Stimulated activated CD4-positive, alpha-beta T cell treated with anti-CD3 and anti-CD28 coated beads, TNF-alpha, amount 100 ng/mL, for 24 hours (primary cell): ENCODE measurements at places on chromosomes 16 and 17.

- DNase-seq, result no peak
These were observed 5.1 kb downstream of the GEMIN4 start for GRCh38 chr17:746783-747629.

GRCh38 chr17:47698749-47699535 lies 5.0 kb downstream of the TBKBP1 start:
- peak; percentile 86 for DNase-seq

GRCh38 chr17:21353326-21354010 lies 22.7 kb upstream of the KCNJ12 start:
- DNase-seq, result no peak

GRCh38 chr17:80866050-80866793 lies 125.4 kb upstream of the CHMP6 start:
- peak; percentile 50 for DNase-seq

- DNase-seq, result no peak
These were observed 4.6 kb downstream of the PYCR1 start for GRCh38 chr17:81932333-81932983.

- no peak for DNase-seq
These were observed at the start of gene TMEM238L for GRCh38 chr17:10803830-10804475. Gene TMEM238L (minus strand): TSS chr17:10804099. CDS start chr17:10803963, 136 bp downstream.

DNA sequence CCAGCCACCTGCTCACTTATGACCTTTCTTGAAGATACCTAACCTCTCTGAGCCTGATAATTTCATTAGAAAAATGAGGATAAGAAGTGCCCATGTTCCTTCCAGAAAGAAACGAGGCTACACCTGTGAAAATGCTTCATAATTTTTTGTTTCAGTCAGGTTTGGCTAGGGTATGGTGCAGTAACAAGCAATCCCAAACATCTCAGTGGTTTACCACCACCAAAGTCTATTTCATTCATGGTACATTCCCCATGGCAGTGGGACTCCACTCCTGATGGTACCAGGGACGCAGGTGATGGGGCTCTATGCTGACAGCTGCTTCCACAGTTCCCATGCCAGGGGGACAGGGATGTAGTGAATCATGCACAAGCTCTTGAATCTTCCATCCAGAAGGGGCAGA lies 147.6 kb upstream of the CES5A start:
- DNase-seq, result no peak

DNA sequence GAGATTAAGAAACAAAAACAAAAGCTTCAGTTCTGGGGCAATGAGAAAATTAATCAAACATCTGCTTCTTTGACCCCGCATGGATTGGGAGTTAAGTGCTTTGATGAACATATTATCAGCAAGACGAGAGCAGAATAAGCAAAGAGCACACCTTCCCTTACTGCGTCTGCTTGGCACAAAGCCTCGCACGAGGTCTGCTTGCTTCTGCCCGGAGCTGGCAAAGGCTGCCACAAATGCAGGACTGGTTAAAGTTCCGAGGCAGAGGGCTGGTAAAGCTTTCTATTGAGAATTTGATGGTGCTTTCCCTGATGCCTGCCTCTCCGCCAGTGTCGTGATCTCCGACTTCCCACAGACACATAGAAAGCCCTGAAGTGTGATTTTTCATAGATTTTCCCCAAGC lies 17.0 kb downstream of the VAT1L start:
- DNase-seq, result no peak

DNA sequence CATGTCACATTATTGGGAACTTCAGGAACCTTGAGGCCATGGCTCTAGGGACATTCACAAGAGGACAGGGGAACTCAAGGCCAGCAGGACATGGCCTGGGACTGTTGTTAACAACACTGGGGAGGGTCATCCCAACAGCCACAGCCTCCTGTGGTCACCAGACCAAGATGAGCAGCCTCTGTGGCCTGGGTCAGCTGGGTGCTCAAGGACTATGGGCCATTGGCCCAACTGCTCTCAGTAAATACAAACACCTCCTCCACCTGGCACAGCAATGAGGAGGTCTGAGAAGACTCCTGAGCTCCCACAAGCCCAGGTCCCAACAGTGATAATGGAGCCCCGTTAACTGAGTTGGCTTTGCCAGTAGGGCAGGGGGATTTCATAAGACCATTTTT lies 20.9 kb downstream of the KIFC3 start:
- no peak for DNase-seq

DNA sequence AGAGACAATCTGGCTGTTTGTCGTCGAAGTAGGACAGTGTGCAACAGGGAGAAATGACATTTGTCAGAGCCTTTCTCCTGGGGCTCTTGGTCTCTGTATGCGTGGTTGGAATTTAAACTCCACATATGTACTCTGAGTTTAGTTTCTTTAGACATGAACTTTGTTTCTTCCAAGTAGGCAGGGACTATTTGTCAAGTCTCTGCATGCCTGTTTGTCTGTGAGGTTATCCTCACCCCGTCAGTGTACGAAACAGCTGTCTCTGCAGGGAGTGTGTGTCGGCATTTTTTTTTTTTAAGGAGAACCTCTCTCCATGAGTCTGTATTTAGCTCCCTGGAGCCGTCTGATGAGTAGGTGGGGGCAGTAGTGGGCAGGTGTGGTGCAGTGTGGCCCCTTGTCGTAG lies 29.7 kb downstream of the NDEL1 start:
- DNase-seq, result no peak

DNA sequence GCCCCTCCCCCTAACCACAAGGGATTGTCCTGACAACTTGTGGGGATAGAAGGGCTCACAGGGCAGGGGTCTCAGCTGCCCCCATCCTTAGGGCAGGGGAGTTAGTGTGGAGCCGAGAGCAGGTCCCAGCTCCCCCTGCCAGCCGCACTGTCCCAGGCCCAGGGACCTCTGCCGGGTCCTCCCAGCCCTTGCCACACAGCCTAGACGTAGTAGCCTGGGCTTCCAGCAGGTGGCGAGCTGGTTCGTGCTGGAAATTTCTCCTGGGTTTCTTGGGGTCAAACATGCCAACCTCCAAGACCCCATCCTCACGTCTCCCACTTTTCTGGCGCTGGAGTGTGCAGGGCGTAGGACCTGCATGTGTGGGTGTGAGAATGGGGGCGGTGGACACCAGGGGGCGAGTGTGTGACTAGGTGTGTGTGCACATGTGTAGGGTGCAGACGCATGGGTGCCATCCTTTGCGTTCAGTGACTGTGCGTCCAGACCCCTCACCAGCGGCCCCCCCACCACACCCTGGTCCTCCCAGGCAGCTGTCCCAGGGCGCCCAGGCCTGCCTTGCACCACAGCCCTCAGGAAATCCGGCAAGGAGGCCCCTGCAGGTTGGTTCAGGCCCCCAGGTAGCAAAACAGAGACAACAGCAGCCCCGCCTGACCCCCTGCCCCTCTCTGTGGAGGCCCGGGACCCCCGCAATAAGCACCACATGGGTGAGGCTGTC lies 29.5 kb downstream of the SBK1 start:
- no peak for DNase-seq

DNA sequence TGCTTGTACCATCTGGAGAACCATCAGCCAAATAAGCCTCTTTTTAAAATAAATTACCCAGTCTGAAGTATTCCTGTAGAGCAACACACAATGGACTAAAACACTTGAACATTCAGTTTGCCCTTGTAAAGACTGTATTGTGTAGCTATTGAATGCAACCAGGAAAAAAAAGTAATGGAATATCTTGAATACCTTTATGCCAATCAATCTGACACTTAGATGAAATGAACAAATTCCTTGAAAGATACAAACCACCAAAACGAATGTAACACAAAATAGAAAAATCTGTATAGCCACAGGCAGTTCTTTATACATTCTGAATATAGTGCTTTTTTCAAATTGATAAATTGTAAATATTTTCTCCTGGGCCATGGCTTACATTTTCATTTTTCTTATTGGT lies 63.3 kb upstream of the KCNJ16 start:
- DNase-seq, result no peak

DNA sequence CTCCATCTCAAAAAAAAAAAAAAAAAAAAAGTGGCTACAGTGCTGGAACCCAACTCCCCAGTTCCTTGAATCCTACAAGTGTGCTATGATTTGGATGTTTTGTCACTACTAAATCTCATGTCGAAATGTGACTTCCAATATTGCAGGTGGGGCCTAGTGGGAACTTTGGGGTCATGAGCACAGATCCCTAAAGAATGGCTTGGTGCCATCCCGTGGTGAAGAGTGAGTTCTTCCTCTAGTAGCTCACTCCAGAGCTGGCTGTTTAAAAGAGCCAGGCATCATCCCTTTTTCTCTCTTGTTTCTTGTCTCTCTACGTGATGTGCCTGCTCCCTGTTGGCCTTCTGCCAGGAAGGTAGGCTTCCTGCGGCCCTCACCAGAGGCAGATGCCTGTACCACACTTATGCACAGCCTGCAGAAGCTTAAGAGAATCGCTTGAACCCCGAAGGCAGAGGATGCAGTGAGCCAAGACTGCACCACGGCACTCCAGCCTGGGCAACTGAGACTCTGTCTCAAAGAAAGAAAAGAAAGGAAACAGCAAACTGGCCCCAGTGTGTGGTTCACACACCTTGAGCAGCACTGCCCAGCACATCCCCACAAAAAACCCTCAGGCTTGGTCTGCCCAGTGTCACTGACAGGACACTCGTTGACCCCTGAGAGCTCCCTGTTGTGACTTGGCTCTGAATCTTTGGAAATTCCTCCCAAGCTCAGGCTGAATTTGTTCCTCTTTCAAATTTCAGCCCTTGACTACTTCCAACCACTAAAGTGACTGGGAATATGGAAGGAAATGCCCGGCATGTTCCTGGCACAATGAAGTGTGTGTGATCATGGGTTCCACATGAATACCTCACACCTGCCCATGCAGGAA lies 3.1 kb downstream of the MT1E start:
- no peak for DNase-seq

DNA sequence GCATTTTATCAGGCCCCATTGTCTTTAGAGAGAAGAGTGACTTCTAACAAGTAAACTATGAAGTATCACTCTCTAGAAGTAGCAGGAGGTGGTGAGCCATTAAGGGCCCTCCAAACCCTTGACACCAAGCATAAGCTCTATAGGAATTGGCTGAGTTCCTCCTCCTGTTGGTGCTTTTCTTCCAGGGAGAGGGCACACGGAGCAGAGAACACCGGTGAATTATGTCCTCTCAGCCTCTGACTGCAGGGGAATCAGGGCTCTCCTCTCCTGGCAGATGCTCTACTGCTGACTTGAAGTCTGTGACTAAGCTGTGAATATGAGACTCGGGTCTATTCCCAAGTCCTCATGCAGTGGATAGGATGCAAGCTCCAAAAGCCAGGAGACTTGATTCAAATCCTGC lies 32.3 kb downstream of the CHD9 start:
- no peak for DNase-seq

DNA sequence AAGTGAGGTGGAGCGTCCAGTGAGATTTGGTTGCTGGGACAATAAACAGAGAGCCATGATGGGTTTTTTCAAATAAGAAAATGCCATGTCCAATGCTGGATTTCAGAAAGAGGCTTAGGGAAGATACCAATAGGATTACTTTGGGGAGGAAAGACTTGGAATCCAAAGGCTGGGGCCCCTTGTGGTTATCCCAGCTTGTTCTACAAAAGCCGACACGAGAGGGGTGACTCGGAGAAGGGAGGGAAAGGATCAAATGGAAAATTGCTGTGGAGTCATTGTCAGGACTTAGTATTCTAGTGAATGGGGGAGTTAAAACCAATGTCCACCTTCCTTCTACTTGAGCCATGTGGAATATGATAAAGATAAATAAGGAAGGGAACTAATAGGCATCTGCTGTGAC lies 305.5 kb downstream of the SOX9 start:
- DNase-seq, result no peak

DNA sequence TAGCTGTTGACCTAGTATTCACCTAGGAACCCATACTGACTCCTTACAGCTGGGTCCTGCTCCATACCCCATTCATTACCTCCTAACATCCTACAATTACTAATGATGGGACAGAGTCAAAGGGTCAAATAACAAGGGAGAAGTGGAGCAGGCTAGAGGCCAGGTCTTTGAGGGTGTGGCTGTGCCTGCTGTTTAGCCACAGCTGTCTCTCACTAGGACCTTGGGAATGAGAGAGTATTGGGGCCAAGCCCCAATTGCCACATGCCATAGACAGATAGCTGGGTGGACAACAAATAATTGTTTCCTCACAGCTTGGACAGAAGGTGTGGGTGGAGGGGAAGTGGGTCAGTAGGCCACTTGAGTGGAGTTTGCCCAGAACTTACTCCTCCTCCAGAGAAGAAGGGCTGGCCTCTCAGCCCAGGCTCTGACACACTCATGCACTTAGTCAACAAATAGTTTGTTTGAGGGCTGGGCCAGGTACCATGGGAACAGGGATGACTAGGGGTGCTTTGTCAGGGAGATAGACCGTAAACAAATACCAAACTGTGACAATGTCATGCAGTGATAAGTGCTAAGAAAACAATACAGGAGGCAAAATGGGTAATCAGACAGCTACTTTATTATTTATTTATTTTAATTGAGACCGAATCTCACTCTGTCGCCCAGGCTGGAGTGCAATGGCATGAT lies 10.2 kb upstream of the CENPT start:
- DNase-seq, result no peak
